ENCODE measurements at places on chromosomes 12 and 14. TPM values are rescaled to one million over a fixed set of nuclear protein-coding genes. Genes with fewer than 3 reads are reported as not detected.
A peak's percentile ranks its signal among the peaks of the same experiment; 100 is the strongest.

DNA sequence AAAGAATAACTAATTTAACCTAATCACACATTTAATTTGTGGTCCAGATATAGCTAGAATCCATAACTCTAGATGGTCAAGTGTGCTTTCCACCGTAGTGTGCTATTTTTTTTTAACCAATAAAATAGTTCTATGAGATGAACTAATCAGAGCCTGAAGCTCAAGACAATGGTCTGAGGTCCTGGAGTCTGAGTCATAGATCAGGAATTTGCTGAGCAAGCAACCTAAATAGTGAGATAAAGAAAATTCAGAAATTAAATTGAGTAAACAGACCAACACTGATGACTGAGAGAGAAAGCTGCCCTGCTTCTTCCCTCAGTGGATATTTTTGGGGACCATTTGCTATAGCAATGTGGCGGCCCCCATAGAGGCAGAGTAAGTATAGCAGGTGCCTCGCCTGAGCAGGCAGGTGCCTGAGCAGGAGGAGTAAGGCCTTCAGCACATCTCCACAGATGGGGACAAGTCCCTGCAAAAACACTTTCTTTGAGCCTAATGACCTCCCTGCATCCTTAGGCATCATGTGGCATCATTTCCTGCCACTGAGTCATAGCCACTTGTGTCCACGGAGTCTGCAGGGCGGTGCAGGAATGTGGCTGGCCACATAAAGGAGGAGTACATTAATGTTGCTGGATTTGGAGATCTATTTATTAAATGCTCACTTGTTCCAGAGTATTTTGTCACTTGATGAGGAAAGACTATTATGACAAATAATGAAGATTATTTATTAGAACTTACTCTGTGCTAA lies 13.9 kb upstream of the CLEC4E start:
- DNase-seq: no peak

Gene KDM2B
- 43.8 TPM for total RNA-seq

Gene RTN1
- not detected for total RNA-seq

Gene IQSEC3
- total RNA-seq: not detected

- DNase-seq: no peak
These were observed 69.2 kb upstream of the ARHGAP5 start for GRCh38 chr14:32007755-32008362.

Gene SOCS2
- not detected for total RNA-seq

Gene TMPRSS12
- total RNA-seq: not detected

Gene NPFF
- total RNA-seq: not detected

GRCh38 chr12:54017027-54017788 lies 8.4 kb downstream of the HOXC8 start:
- DNase-seq: peak; percentile 52

- DNase-seq: no peak
These were observed 135.9 kb upstream of the ABCD2 start for GRCh38 chr12:39755478-39755877.

- no peak for DNase-seq
These were observed 74.3 kb downstream of the ANO6 start for GRCh38 chr12:45290216-45290605.

- DNase-seq: peak; percentile 74
These were observed 19.4 kb downstream of the GPR132 start for GRCh38 chr14:105045710-105046326.

Gene ENDOU
- total RNA-seq: 1.9 TPM

- no peak for DNase-seq
These were observed 371.2 kb downstream of the BCL11B start for GRCh38 chr14:98900798-98901197.

GRCh38 chr12:67533159-67533558 lies 115.4 kb upstream of the DYRK2 start:
- no peak for DNase-seq

Gene CD163L1
- total RNA-seq: not detected

DNA sequence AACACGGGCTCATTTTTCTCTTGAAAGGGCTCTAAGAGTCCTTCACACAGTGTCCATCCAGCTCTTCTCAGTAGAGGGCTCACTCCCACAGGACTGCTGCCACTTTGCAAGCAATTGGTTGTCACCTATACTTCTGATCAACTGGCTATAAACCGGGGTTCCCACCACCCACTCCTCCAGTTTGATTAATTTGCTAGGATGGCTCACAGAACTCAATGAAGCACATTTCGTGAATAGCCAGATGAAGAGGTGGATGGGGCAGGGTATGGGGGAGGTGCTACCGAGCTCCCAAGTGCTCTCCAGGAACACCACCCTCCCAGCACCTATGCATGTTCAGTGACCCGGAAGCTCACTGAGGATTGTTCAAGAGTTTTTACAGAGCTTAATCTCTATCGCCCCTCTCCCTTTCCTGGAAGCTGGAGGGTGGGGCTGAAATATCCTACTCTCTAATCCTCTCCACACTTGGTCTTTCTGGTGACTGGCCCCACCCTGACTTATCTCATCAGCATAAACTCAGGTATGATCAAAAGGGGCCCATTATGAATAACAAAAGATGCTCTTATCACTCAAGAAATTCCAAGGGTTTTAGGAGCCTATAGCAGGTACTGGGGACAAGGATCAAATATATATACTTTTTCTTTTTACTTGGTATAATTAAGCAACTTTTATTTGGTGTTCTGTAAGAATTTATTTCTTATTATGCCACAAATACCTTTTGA lies 13.9 kb upstream of the EGLN3 start:
- no peak for DNase-seq
